RWPE1 (cell line): ENCODE measurements at places on chromosomes 4 and X.

GRCh38 chr4:95000076-95000648, 242.4 kb downstream of the BMPR1B start:
- DNase-seq = no peak

DNA sequence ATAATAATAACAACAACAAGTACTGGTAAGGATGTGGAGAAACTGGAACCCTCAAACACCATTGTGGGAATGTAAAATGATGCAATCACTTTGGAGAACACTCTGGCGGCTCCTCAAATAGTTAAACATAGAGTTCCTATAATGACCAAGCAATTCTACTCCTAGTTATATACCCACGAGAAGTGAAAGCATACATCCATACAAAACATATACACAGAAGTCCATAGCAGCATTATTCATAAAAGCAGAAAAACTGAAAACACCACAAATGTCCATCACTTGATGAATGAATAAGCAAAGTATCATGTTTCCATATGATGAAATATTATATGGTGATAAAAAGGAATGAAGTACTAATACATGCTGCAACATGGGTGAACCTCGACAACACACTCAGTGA, 116.7 kb downstream of the AMELX start:
- DNase-seq = no peak

- peak; percentile 80 for DNase-seq
These were observed 98.2 kb upstream of the PGRMC2 start for GRCh38 chr4:128385683-128386304.

GRCh38 chrX:41828826-41829225, 94.5 kb downstream of the CASK start:
- no peak for DNase-seq

DNA sequence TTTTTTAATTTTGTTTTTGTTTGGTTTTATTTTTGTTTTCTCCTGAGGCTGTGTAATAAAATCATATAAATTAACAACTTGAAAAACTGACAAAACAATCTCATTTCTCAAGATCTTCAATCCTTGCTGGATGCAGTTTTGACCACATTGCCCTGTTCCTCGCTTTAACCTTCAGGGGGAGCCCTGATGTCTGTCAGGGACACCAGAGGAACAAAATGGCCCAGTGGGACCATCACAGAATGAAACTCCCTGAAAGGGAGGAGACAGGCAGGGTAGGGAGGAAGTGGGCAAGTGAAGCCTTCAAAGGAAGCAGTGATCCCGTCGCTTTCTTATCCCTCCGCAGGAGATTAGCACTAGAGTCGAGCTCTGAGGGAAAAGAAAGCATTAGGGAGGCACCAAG, 274.9 kb upstream of the LDB2 start:
- no peak for DNase-seq

GRCh38 chr4:175951794-175952193, 113.8 kb upstream of the WDR17 start:
- no peak for DNase-seq

DNA sequence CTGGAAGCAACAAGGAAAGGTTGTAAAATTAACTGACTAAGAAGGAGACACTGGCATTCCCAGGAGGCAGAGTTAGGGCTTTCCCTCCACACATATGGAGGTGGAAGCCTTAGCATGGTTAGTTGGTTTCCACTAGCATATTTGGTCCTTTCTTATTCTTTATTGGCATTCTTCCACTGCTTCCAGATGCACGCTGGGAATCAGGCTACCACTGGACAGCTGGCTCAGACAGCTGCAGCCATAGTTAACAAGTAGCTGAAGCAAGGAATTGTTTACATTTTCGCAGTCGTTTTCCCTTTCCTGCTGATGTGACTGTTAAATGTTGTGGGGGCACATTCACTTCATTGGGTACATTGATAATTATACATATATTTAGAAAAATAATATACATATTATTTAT, 169.2 kb downstream of the GRIA2 start:
- no peak for DNase-seq

DNA sequence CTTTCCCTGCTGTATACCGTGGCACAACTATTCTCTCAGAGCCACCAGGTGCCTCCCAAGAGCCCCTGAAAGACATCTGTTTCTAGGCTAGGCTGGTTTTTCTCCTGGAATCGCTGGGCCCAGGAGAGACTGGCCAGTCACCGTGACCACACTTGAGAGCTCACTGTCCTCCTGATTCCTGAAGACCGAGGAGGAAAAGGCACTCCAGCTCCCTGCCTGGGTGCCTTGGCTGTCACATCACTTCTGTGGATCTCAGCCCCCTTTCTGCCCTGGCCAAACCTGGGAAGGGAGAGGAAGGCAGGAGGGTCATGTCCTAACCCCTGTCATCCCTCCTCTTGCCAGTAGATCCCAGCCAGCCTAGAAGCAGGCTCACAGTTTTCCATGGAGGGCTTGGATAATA, 54.7 kb upstream of the LAS1L start:
- no peak for DNase-seq

DNA sequence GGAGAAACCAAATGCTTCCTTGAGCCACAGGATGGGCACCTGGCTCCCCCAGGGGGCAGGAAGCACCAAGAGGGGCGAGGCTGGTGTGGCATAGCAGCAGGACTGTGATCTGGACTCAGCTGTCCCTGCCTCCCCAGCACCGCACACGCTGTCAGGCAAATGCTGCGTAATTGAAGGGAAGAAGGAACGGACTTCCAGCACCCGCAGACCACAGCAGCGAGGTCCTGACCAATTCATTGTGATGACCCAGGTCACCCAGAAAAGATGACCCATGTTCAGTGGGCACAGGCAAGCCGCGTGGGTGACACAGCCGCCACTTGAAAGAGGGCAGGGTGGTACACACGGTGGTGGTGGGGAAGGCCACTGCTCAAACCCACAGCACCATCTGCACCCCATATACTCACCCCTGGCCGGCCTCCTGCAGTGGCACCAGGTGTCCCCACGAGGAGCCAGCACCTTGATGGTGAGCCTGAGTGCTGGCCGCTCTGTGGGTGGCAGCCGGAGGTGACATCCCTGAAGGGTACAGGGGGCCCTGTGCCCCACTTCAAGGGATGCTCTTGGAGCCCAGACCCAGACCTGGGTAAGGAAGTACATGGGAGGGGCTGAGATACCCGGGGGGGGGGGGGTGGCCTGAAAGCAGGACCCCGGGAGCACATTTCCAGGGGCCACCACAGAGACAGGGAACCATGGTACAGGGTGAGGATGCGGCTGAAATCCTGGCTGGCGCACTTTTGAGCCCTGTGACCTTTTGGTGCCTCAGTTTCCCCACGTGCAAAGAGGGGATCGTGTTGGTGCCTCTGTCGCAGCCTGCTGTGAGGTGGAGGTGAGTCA, 11.5 kb downstream of the NAT8L start:
- no peak for DNase-seq

DNA sequence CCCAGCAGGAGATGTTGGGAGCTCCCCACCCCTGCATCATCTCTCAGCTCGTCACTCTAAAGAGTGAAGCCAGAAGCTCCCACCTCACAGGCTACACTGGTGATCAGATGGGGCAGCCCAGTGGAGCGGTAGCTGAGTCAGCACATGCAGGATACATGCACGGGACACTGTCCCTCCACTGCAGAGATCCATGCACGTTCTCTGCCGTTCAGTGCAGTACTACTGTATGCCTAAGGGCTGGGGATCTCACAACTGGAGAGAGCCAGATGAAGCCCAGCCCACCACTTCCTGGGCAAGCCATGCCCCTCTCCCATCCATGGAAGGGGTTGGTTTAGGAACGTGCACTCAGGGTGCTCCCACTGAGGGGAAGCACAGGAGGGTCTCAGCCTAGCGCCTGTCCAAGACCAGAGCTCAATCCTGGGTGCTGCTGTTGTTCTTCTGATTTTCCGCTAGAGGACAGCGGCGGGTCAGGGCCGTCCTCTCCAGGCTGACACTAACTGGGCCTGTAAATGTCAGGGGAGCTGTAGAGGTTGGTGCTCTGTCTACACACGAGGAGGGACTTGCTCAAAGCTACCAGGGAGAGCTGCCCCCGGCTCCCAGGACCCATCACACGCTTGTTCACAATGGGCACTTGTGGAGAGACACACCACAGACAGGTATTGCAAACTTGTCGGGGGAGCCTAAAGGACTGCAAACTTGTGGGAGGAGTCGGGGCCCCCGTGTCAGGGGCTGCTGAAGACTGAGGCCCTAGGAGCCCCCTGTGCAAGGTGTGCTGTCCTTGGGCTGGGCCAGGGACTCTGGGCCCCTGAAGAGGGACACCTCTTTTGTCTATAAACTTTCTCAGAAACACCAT, 18.2 kb upstream of the ABLIM2 start:
- peak; percentile 53 for DNase-seq
